ENCODE measurements at places on chromosomes 16 and 17.

GRCh38 chr17:63445571-63445953 is 544 bp downstream of the CYB561 start:
- DNase-seq: peak; percentile 57

GRCh38 chr17:17070931-17071330 is 28.7 kb downstream of the MPRIP start:
- no peak for DNase-seq

GRCh38 chr17:33983824-33984574 is 271.1 kb upstream of the CCL2 start:
- DNase-seq: no peak

DNA sequence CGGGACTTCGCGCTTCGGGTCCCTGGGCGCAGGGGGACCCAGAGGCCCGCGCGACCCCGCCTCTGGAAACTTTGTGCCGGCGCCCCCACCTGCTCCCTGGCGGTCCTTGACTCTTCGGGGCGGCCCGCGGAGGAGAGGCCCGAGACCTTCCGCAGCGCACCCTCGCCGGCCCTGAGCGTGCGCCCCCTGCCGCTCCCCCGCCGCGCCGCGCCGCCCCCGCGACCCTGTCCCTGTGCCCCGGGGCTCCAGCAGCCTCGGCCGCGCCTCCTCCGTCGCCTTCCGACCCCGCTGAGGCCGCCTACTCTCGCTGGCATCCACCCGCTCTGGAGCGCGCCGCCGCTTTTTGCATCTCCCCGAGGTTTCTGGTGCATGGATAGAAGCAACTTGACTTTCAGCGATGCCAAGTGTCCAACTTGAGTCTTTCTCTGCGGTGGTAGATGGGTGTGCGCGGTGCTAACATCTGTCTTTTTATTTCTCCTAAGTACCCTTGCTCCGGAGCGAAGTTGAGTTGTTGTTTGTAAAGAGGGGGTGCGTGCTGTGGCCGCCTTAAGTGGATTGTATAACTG is 414 bp downstream of the DUSP14 start:
- DNase-seq: peak; percentile 76

DNA sequence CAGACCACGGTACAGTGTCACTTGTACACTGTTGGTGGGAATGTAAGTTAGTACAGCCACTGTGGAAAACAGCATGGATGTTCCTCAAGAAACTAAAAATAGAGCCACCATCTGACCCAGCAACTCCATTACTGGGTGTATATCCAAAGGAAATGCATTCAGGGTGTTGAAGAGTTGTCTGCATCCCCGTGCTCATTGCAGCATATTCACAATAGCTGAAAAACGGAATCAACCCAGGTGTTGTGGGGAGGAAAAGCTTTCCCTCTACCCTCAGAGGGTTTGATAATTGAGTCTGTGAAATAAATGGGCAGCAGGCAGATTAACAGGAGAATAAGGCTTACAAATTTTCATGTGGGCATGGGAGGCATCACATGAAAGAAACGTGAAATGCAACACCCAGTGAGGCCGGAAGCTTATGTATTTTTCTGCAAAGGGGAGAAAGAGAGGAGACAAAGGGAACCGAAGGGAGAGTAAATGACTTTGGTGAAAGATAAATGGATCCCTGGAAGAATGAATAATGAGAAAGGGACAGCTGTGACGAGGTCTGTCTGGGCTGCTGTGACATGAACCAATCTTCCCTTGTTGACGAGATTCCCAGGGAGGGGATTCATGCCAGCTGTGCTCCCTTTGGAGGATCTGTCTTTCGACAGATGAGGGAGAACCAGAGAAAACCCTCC is 106.2 kb downstream of the KCNJ12 start:
- DNase-seq: no peak

GRCh38 chr17:43918026-43918389 is 10.7 kb upstream of the MPP2 start:
- no peak for DNase-seq

DNA sequence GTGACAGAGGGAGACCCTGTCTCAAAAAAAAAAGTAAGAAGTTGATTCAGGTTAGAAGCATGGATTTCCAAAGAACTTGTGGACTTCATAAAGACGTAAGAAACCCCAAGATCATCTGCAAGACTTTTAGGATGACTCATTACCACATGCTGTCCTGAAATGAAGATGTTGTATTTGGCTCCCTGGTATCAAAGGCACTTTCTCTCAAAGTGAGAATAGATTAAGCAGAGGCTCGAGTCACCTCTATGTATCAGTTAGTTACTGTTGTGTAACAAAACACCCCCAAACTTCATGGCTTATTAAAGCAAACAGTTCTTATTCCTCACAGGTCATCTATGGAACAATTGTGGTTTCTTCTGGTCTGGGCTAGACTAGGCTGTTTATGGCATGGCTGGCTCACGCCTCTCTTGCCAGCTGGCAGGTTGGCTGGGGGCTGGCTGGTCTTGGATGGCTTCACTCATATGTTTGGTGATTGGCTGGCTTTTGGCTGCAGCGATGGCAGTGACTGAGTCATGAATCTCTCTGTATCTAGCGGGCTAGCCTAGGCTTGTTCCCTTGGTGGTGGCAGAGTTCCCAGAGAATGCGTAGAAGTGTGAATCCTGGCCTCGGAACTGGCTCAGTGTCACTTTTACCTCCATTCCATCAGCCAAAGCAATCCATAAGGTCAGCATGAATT is 60.4 kb upstream of the MSI2 start:
- DNase-seq: peak; percentile 42

DNA sequence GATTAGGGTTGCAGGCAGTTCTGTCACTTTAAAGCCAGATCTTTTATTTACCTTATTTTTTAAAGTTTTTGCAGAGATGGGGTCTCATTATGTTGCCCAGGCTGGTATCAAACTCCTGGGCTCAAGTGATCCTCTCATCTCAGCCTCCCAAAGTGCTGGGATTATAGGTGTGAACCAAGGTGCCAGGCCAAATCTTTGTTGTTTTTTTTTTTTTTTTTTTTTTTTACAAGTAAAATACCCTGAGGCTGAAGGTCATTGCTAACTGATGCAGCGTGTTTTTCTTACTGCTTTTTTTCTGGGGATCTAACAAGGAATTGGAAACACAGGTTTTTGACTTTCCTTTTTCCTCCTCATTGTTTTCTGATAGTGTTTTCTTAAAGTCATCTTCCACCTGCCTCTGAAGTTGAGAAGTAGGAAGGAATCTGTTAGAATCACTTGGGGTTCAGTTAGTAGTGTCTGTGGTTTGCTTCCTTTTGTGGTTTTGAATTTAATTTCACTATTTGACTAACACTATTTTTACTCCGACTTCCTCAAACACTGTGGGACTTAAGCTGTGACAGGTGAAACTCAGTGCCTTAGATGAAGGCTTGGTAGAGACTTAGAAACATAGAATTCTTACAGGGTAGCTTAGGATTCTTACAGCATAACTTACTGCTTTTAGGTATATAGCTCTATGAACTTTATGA is 22.2 kb downstream of the CLTC start:
- DNase-seq: peak; percentile 37

DNA sequence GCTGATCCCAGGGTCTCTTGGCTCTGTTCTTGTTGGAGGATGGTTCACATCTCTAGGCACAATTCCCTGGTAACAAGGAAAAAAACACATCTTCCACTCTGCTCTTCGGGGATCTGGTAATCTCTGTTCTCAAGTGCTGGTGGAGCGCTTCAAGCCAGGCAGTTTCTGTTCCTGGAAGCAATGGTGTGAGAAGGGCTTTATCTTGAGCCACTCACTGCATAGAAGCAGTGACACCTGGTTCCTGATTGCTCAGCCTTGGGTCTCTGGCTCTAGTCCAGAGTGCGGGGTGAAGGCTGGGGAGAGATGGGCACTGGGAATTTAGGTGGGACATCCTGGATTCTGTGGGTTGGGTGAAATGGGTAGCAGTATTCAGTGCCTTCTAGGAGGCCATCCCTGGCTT is 14.1 kb downstream of the AKAP1 start:
- no peak for DNase-seq

GRCh38 chr17:40564883-40565768 is at the start of gene CCR7:
Gene CCR7 (minus strand): TSS chr17:40565472. CDS start chr17:40565409, 63 bp downstream.
- DNase-seq: no peak

- DNase-seq: peak; percentile 99
Measured at GRCh38 chr17:4939796-4940554, at the start of the genes RNF167 and SLC25A11. Gene RNF167 (plus strand): TSS chr17:4940268. CDS start chr17:4940910, 642 bp downstream. Gene SLC25A11 (minus strand): TSS chr17:4940046. CDS start chr17:4939910, 136 bp downstream.

DNA sequence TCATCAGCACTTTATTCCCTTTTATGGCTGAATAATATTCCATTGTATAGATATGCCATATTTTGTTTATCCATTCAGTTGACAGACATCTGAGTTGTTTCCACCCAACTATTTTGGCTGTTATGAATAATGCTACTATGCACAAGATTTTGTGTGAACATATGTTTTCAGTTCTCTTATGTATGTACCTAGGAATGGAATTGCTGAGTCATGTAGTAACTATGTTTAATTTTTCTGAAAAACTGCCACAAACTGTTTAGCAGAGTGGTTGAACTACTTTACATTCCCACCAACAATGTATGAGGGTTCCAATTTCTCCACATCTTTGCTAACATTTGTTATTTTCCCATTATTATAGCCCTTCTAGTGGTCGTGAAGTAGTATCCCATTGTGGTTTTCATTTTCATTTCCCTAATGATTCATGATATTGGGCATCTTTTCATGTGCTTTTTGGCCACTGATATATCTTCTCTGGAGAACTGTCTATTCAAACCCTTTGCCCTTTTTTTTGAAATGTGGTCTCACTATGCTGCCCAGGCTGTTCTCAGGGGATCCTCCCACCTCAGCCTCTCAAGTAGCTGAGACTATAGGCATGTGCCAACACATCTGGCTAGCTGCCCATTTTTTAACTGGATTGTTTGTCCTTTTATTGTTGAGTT is 26.3 kb downstream of the SMURF2 start:
- peak; percentile 66 for DNase-seq

DNA sequence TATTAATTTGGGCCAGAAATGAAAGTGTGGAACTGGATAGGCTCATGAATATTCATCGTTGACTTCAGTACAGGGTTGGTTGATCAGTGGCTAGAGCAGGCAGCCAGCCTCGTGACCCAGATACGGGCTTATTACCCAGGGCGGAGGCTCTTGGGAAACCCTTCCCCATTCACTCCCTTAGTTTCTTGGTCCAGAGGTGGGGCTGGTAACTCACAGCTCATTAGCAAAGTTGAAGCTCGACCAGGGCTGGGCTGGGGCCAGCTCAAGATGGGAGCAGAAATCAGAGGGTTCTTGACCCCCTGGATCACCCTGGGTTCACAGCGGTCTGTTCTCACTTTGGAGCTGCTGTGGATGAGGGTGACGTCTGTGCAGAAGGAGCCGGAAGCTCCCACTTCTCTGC is 44.6 kb upstream of the GSE1 start:
- DNase-seq: no peak

GRCh38 chr16:26665166-26665939 is 401.4 kb upstream of the C16orf82 start:
- no peak for DNase-seq

DNA sequence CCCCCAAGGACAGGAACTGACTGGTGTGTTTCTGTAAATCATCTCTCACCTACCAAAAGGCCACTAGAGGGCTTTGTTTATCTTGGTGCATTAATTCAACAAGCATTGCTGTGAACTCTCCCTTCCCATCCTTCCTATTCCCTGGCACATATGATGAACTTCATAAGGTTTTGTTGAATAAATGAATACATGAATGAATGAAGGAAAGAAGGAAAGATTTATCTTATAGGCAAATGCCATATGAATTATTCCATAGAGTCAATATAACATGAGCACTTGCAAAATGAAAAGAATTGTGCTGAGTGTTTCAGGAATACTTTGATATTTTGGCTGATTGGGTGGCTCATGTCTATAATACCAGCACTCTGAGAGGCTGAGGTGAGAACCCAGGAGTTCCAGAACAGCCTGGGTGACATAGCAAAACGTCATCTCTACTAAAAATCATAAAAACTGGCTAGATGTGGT is 4.3 kb downstream of the SPDYE4 start:
- DNase-seq: peak; percentile 18

GRCh38 chr16:23306199-23307100 is 4.3 kb downstream of the SCNN1B start:
- DNase-seq: no peak

DNA sequence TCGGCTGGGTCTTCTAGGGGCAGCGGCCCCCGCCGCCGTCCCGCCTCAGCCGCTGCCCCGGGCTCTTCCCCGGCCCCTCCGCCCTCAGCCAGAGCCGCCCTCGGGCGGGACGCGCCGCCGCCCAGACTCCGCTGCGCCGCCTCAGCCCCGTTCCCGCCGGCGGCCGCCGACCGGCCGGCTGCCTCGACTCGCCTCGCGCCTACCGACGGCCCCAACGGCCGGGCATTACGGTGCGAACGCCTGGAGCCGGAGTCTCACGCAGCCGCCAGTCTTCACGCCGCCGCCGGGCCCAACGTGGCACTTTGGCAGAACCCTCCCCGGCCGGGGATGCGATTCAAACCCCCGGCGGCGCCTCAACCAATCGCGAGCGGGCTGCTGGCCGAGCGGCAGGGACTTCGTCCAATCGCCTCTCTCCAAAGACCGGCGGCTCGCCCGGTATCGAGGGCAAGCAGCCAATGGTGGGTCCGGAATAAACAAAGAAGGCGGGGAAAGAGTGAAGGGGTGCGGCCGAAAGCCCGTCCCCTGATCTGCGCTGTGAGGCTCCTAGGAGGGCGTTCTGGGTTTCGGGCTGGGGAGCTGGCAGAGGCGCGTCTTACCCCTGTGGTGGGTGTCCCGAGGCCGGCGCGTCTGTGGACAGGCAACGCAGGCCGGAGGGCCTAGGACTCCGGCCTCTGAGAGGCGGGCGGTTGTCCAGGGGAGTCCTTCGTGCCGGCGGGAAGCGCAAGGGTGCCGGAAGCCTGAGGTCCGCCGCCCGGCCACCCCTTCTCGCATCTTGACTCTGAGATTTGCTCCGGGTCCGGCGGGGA is at the start of gene CDR2:
TSS of gene CDR2 (minus strand) at position 309 of the 806 bp plus-strand sequence. CDS start 310 bp downstream, outside the sequence.
- DNase-seq: peak; percentile 96

DNA sequence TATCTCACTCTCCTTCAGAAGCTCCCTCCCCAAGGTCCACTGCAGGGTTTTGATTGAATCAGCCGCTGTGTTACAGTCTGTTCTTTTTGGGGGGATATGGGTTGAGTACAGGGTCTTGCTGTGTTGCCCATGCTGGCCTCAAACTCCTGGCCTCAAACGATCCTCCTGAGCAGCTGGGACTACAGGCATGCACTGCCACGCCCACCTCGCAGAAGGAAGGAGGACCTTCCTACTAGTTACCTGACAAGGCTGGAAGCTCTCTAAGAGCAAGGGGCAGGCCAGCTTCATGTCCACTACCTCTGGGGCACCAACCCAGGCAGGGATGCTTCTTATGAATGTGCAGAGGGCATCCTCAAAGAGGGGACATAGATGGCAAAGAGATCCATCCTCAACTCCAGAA is 1.9 kb upstream of the MMP28 start:
- no peak for DNase-seq
